ENCODE measurements at places on chromosomes 12 and 14.
A peak's percentile ranks its signal among the peaks of the same experiment; 100 is the strongest.

GRCh38 chr12:22978962-22979361, 354.0 kb downstream of the ETNK1 start:
- no peak for DNase-seq

GRCh38 chr14:56745097-56745496, 65.2 kb downstream of the OTX2 start:
- DNase-seq: no peak

- DNase-seq: no peak
These were observed 4.8 kb downstream of the MVK start for GRCh38 chr12:109578330-109578927.

DNA sequence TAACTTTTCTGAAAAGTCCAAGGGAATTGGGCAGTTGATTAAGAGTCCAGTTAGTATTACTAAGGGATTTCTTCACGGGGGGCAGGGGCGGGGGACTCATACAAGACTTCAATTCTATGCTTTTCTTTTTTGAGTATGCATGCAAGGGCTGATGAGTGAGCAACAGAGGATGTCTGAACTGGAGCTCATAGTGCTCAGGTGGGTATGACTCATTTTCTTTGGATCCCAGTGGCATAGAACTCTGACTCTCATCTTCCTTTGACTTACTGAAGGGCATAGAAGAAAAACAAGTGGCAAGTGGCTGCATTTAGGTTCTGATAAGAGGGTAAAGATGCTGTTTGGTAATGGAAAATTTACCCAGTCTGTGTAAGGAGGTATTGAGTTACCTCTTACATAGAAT, 749.2 kb downstream of the NOVA1 start:
- DNase-seq: no peak

DNA sequence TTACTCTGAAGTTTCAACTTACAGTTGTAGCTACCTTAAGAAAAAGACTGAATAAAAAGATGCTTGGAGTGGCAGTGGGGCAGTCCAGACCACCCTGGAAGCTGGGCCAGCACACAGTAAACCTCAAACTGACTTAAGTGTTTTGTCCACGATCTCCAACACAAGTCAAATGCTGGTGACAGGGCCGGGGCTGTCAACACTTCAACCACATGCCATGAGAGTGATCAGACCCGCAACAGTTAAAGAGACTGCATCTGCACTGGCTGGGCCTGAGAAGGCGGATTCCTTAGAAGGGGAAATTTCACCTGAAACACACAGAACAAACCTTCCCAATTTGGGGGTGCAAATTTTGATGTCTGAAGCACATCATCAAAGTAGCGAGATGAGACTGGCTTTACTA, 223.5 kb upstream of the CAND1 start:
- DNase-seq: no peak

DNA sequence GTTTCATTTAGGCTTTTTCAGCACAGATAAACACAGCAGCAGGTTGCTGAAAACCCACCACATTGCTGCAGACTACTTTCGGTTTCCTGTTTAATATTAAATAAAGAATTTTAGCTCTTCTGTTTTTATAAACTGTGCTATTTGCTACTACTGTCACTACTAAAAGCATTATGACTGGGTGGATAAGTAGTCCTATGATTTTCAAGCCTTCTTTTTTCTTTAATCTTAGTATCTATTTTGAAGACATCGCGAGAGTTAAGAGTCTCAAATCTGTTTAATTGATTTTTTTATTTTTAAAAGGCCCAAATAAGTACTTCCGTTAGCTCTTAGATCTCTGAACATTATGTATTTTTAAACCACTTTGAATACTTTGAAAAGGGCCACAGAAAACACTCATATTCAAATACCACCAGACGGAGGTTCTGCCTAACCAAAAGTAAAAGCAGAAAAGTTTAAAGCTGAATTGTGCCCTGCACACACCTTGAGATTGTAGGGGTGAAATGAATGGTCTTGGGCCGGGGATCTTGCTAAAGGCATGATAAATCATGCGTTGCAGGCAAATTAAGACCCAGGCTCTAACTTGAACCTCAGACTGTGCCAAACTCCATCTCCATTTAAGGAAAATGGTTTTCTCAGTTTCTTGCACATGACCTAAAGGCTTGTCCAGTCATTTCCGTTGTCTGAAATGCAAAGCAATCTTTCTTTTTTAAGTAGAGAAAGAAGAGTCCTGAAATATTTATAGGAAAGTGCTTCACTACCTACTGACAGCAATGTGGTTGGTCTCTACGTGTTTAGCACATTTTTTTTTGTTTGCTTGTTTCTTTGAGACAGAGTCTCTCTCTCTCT, 13.6 kb upstream of the FOXN3 start:
- peak; percentile 88 for DNase-seq

GRCh38 chr14:61101803-61102548, 120.9 kb downstream of the SLC38A6 start:
- DNase-seq: peak; percentile 56

GRCh38 chr12:121590476-121591143, 9.8 kb upstream of the KDM2B start:
- peak; percentile 74 for DNase-seq

DNA sequence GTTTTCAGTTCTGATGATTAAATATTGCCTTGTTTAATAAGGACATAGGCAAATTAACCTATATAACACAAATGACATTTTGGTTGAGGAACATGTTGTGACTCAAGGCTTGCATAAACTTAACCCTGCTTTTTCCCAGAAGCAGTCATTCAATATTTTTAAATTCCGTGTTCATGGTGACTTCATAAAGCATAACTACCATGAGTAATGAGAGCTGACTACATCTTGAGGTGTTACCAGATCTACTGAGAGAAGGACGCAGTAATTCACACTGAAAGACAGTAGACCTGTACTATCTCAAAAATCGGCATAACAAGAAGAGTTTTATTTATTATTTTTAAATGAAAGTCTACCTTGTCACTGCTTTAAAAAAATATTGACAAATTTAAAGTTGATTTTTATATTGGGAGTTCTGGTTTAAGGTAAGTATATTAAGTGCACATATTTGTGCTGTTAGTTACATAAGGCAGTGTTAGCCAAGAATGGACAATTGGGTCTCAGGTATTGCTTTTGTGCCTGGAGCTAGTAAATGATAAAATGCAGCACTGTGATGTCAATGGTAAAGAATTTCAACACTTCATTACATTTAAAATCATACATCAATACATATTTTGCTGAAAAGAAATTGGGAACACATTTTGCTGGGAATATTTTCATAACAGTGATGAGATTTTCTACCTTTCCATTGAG, 1198.5 kb downstream of the FSCB start:
- DNase-seq: no peak

DNA sequence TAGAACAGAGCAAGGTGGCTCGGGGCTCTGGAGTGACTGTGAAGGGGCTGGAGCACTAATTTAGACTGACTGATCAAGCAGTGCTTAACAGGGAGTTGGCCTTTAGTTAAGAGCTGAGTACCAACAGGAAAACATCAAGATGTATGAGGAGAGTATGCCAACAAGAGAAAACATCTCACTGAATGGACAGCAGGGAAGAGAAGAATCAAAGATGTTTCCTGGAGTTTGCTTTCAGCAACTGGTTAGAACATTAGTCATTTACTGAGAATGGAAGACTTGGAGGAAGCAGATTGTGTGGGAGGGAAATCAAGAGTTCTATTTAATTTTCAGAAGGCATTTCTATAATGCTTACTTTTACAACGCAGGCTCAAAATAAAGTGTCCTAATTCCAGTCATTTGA, 259.3 kb downstream of the ADAMTS20 start:
- DNase-seq: no peak
